Fibroblast of lung (primary cell): ENCODE measurements at places on chromosomes 11 and 22.

DNA sequence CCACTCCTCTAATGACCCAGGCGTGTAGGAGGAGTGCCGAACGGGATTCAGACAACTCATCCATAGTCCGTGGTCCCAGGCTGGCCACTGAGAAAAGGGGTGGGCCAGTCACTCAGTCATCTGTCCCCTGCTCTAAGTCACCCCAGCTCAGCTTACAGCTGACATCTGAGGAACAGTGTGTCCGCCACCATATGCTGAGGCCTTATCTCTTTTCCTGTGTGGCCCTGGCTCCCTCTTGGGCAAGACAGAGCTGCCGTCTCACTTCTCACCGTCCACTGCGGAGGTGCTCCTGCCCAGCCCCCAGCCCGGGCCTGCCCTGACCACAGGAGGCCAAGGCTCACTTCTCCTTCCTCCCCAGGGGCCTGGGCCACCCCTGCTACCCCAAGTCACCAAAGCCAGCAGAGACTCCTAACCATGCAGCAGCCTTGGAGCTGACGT lies 6.8 kb downstream of the CCDC86 start:
- DNase-seq, result no peak

DNA sequence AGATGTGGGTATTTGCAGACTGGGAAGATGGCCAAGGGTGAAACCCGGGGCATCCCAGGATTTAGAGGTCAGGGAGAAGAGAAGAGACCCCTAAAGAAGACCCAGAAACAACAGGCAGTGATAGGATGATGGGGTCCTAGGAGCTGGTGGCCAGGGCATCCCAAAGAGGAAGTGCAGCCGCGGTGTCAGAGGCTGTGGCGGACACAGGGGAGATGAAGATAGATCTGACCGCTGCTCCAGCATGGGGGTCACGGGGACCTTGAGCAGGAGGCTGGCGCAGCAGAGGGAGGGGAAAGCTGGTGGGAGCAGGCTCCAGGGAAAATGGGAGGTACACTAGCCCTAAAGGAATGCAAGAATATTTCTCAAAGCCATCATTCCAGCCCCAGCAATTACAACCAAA lies 47.3 kb downstream of the CTTN start:
- peak; percentile 32 for DNase-seq

GRCh38 chr11:6443269-6444003 lies 2.6 kb upstream of the HPX start:
- DNase-seq, result peak; percentile 45

- DNase-seq, result no peak
Observed at GRCh38 chr11:43981006-43981405, 38.6 kb downstream of the C11orf96 start.

DNA sequence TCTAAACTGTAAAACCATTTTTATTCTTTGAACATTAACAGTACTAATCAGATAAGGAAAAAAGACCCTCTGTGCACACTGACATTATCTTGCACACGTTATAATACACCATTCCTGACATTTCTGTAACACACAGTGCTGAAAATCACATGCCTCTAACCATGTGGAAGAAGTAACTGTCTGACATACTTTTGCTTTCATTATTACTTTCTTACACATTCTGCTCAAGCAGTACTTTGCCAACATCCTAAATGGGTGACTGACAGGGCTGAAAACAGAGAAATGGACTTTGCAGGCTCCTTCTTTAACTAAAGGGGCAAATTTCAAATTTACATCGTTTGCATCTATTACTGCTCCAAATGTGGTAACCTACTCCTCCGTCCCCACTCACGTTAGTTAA lies 22.8 kb upstream of the TP53AIP1 start:
- DNase-seq, result peak; percentile 12

DNA sequence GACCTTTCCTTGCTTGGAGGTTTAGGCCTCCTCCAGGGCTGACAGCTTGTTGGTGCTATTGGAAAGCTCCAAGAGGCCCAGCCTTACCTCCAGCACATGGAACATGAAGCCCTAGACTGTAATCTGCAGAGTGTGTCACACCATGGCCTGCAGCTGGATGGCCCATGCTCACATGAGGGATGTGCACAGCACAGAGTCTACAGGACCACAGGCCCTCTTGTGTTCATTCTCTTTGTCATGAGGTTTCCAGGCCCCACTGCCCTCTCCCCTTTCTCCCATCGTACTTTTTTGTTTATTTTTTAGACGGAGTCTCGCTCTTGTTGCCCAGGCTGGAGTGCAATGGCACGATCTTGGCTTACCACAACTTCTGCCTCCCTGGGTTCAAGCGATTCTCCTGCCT lies 10.0 kb downstream of the FADS1 start:
- DNase-seq, result no peak

- DNase-seq, result peak; percentile 6
Observed at GRCh38 chr11:113896156-113896879, 8.3 kb upstream of the HTR3B start.

DNA sequence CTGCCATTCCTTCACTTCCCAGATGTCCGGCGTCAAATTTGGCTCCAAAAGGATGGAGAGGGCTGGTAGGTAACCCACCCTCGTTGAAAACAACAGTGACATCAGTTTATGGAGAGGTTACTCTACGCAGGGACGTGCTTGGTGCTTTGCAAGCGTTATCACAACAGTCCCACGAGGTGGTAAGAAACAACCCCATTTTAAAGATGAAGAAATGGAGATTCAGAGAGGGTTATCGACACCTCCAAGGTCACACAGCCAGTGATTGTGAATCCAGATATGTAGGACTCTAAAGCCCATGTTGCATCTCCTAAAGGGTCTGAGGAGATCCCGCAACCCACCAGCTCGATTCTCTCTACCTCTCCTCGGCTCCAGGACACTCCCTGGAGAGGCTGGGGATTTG lies 773 bp downstream of the MIAT start:
- no peak for DNase-seq

- no peak for DNase-seq
Observed at GRCh38 chr11:101030692-101031091, 98.9 kb downstream of the PGR start.

GRCh38 chr22:39732625-39733024 lies 160.9 kb downstream of the ENTHD1 start:
- no peak for DNase-seq

GRCh38 chr22:39598017-39598965 lies 27.7 kb downstream of the CACNA1I start:
- DNase-seq, result no peak

- DNase-seq, result no peak
Observed at GRCh38 chr11:23217072-23217471, 356.8 kb upstream of the CCDC179 start.

DNA sequence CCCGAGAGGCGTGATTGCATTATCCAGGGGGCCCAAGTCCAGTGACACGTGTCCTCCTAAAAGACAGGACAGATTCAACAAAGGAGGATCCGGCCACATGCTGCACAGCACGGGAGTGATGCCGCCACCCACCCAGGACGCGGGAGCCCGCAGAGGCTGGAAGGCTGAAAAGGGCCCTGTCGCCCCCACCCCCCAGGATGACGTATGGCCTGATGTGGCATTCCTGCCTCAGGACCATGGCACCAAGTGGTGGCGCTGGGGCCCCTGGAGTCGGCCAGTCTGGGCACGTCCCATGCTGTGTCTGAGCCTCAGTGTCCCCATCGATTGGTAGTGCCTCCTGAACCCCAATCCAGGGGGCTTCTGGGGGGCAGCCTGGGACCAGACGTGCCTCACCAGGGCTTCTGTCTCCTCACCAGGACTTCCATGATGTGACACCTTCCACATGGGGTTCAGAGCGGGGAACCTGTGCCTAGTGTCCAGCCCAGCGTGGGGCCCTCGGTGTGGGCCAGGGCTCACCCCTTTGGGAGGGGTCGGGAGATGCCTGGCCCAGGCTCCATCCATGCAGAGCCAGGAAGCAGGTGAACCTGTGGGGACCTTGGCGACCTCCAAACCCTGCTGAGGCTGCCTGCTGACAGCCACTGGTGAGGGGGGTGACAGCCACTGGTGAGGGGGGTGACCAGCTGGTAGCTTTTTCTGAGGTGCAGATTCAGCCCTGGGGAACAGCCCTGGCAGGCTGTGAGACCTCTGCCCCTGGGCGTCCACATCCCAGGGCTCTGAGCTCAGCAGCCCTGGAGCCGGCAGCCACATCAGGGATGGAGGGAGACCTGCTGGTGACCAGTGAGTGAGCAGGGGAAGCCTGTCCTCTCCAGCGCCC lies 75.3 kb downstream of the KCNQ1 start:
- no peak for DNase-seq

- peak; percentile 40 for DNase-seq
Observed at GRCh38 chr11:78424334-78425270, 7.0 kb upstream of the GAB2 start.

GRCh38 chr11:120832481-120833238 lies 191.2 kb upstream of the TBCEL start:
- no peak for DNase-seq

DNA sequence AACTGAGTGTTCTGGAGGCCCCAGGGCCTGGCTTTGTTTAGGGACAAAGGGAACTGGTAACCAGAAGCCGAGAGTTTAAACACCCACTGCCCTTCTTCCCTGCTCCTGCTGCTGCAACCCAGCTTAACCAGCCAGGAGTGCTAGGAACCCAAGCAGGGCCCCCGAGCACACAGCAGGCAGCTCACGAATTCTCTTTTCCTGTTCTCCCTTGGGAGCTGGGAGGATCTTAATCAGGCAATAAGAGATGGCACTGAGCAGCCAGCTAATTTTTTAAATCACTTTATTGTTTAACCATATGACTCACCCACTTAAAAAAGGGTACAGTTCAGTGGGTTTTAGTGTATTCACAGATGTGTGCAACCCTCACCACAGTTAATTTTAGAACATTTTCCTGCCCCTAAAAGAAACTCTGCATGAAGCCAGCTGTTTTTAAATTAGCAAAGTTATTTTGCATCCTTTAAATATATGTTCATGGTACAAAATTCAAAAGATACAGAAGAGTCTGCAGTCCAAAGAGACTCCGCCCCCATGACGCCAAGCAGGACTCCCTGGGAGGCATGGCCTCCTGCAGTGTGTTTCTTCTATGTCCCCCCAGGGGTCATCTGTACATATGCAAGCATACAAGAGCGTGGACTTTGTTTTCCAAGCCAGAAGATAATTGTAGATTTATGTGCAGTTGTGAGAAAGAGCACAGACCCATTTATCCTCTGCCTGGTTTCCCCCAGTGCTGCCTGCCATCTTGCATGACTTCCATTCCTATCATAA lies 18.9 kb upstream of the PPP6R3 start:
- DNase-seq, result peak; percentile 42

GRCh38 chr22:48396091-48396784 lies 1431.4 kb downstream of the BRD1 start:
- no peak for DNase-seq

DNA sequence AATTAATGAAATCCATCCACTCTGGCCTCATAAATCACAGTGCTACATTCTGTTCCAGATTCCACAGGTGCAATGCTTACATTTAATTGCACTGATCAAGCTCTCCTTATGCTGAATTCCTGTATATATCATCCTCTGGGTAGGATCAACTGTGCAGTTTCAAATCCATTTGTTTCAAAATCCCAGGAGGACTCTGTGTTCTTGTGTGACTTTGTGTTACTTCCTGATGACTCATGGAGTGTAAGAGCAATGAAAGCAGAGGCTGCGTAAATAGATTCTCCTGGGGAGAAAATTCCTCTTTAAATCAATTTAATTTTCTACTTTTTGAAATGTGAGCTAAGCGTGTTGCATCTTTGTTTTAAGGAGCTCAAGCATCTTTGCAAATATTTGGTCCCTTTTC lies 752.7 kb downstream of the METTL15 start:
- DNase-seq, result peak; percentile 53

DNA sequence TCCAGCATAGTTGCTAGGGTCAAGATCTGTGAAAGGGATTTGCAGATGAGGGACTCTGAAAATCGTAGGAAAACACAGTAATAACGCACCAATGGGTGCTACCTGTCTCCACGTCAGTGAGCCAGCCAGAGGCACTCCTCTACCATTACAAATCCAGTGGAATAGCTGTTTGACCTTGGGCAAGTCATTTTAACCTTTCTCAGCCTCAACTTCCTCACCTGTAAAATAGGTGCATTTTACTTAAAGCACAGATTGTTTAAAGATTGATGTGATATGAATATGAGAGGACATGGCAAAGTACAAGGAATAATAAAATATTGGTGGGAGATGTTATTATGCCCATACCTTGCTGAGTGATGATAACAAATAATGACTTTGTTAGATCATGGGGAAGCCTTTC lies 148.1 kb upstream of the TTC12 start:
- no peak for DNase-seq

DNA sequence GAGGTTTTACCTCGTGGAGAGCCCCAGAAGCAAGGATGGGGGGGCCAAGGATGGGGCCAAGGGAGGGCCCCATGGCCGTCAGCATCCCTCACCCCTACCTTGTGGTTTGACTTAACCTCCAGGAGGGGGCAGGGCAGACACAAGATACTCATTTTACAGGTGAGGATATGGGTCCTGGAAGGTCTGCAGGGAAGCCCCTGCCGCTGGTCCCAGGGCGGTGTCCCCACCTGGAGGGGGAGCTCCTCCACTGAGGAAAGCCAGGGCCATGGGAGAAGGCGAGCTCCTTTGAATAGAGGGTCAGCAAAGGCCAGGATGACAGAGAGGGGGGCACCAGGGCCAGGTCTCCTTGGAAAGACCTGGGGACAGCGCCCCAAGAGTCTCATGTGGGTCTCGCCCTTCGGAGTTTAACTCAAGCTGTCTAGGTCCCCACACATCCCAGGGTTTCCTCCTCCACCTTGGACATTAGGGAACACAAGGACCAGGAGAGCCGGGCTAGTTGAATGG lies 5.9 kb upstream of the ADORA2A start:
- no peak for DNase-seq
